Right renal cortex interstitium (tissue), 3 donors: ENCODE measurements at places on chromosomes 4 and X.

GRCh38 chrX:113059714-113060113 is 219.1 kb upstream of the AMOT start:
- DNase-seq = no peak

DNA sequence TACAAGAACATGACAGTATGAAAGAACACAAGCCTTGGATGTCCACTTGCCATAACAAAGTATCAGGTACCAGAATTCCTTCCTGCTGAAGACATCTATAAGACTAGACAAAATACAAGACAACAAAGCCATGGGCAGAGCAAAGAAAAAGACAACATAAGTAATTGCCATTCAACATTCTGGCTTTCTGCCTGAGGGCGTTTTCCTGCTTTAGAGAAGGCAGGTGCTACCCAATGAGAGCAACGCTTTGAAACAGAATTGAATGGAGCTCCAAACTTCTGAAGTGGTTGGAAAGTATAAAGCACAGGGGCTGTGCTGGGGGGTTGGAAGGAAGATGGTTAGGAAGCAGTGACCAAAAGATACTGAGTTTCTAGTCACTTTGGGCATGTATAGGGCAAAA is 30.1 kb downstream of the PDE5A start:
- no peak for DNase-seq

DNA sequence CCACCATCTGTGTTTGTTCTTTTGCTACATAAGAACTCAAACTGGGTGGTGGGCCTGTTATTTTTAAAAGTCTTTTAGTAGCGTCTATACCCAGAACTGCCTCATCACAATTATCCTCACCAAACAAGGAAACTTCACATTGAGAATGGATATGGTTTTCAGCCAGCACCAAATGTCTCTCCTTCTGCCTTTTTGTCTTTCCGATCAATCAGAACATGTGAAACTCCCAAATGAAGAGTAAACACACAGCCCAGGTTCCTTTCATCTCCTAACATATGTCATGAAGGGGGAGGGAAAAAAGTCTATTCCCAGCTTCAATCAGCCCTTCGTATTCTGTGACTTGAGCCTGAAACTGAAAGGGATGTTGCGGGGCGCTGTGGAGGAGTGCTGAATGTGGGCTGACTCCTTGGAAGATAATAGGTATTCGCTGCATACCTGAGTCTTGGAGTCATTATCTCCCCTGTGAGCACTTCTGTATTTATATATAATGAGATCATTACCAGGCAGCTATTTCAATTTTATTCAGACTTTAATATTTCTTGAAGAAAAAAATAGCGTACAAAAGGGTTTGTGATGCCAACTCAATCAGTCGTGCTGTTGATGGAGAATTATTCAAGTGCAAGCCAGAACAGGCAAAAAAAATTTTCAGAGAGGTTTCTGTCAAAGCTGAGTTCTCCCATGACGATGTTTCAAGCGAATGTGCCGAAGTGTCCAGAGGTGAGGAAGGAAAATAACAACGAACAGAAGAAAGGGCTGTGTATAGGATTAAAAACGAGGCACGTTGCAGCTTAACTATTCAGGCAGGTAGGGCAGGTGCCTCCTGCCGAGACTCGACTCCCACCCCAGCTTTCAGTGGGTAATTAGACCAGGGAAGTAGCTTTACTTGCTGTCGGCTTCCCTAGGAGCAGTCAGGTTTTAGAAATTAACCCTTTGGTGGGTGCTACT is 163.9 kb upstream of the NOCT start:
- no peak for DNase-seq

DNA sequence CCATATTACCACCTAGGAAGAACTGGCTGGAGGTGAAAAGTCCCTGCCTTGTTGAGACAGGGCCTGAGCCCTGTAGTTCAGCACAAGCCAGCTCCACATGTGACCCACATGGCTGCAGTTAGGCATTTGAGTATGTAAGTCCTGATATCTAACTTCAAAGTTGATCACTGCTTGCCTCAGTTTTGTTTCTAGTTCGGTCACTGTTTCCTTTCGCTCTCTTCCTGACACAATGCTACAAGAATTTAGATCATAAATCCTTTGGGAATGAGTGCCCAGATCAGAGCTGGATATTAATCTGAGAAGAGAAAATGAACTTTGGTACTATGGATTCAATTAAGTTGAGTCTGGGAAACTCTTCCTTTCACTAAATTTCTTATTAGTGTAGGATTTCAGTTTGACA is 48.4 kb downstream of the AKAP4 start:
- DNase-seq = no peak

DNA sequence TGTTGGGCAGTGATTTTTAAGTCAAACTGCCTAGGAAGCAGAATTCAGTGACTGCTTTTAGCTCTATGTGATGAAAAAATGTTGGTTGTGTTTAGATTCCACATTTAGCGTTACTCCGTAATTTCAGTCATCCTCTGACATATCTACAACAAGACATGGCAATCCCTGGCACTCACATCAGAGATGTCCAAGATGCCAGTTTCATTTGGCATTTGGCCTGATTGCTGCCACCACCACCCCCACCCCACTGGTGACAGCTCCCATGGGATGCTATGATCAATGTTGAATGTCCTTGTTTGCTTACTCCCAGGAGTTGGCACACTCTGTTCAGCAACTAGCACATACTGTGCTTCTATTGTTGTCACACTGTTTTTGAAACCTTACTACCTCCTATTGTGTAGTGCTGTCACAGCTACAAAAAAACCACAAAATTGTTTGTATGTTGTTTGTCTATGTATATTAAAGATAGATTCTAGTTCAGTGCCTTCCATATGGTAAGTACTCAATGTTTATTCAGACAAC is 101.4 kb downstream of the AWAT2 start:
- no peak for DNase-seq
